ENCODE measurements at places on chromosomes 2 and 18.

GRCh38 chr2:163319006-163319405 is 416.8 kb downstream of the FIGN start:
- no peak for DNase-seq

DNA sequence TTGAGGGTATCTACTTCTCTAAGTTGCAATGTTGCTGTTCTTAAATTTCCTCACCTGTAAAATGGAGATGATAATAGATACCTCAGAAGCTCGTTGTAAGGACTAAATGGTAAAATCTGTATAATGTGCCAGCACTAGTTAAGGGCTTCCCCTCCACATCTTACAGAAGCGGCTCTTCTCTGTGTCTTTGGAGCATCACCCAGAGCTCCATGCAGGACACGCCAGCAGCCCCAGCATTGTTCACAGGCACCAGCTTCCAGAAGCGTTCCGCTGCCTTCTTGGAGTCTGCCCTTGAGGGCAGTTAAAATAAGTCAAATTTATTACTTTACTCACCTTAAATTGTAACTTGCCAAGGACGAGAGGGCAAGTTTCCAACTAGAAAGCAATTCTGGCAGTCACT is 5.8 kb downstream of the DCDC2C start:
- no peak for DNase-seq

GRCh38 chr18:50775207-50775606 is 44.6 kb downstream of the MRO start:
- no peak for DNase-seq

DNA sequence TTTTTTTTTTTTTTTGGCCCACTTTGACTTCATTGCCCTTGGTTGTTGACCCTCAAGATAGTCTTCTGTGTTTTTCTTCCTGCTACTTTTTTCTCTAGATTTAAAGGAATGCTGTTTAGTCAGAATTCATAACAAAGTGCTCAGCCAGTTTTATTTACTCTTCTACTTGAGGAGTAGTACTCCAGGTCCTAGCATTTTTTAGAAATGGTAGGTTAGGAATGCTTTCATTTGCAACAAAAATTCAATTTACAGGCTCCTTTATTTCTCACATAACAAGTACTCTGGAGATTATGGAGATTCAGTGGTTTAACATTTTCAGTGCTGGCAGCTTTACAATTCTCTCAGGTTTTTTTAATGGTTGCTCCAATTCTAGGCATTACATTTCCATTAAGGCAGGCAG is 58.2 kb downstream of the KIAA1328 start:
- DNase-seq = no peak

- DNase-seq = peak; percentile 6
These were observed 21.3 kb downstream of the SCN1A start for GRCh38 chr2:166106431-166107015.

DNA sequence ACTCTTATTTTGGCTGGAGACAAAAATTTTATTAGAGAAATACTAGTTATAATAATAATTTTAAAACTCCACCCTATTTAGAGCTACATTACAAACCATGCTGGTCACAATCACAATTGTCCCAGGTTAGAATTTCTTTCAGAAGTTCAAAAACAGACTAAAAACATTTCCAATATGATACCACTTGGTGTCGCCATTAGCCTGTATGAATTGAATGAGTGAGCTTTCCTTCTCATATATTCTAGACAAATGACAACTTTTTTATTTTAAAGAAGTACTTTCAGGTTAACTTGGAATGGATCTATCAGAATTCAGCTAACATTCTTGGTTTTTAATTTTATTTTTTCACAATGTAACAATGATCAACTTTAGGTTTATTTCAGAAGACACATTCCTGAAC is 48.0 kb downstream of the SERPINB8 start:
- DNase-seq = no peak

- DNase-seq = no peak
These were observed 161.6 kb upstream of the ALKAL2 start for GRCh38 chr2:449246-450067.

DNA sequence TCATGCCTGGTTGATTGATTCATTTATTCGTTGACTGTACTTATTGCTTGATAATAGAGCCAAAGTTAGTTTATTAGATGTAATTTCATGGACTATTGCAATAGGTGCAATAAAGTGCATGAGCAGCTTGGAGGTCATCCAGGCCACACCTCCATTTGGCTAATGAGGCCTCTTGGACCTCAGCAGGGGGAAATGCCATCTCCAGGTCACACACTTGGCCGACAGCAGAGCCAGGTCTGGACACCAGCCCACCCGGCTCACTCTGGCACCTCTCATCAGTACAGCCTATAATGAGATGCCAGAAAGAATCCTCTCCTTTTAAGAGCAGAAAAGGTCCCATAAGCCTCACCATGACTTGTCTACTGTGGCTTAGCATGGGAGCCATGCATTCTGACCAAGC is 71.2 kb upstream of the AFF3 start:
- no peak for DNase-seq

GRCh38 chr2:169136885-169137534 is 67.6 kb downstream of the DHRS9 start:
- DNase-seq = no peak
